ENCODE measurements at places on chromosomes 7 and 10. TPM values are rescaled to one million over a fixed set of nuclear protein-coding genes. Genes with fewer than 3 reads are reported as not detected.

Gene MMP21
- total RNA-seq: not detected

Gene DRGX
- not detected for total RNA-seq

Gene WNT8B
- not detected for total RNA-seq

DNA sequence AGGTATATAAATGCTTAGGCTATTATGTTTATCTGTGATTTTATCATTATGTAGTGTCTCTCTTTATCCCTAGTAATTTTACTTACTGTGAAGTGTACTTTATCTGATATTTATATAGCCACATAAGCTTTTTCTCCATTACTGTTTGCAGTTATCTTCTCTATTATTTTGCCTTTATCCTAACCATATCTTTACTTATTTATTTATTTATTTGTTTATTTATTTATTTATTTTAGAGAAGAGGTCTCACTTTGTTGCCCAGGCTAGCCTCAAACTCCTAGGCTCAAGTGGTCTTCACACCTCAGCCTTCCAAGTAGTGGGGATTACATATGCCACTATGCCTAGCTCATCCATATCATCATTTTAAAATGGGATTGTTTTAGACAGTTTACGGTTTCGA is 331.8 kb downstream of the C7orf25 start:
- DNase-seq: no peak

Gene ZNF425
- 1.3 TPM for total RNA-seq

Gene VENTX
- total RNA-seq: not detected

- DNase-seq: no peak
Measured at GRCh38 chr7:100166970-100167911, 1.2 kb downstream of the GAL3ST4 start.

Gene CCDC3
- total RNA-seq: 0.29 TPM

- no peak for DNase-seq
Measured at GRCh38 chr10:99528494-99529441, 4.0 kb upstream of the NKX2-3 start.

Gene SORBS1
- 2.1 TPM for total RNA-seq

DNA sequence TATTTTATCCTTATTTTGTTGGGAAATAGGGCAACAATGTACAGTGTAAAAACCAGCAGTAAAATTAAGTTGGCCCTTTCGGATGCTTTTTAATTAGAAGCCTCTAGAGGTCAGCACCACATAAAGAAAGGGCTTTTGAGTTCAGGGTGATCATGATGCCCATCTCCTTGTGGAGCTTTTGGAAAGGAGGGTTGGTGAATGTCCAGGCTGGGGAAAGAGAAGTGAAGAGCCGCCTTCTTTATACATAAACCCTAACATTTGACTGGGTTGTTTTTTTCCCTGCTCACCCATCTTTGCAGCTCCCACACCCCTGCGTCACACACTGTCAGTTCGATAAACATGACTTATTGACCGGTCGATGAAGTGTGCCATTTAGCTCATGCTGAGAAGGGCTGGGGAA is 29.8 kb downstream of the MTURN start:
- peak; percentile 79 for DNase-seq

Gene TMEM213
- total RNA-seq: not detected

Gene LOXL4
- under 0.01 TPM for total RNA-seq

Gene DENND2A
- total RNA-seq: 26.9 TPM

- DNase-seq: peak; percentile 23
Measured at GRCh38 chr10:70115948-70116682, 16.5 kb downstream of the AIFM2 start.

- DNase-seq: no peak
Measured at GRCh38 chr7:30201161-30201666, 66.4 kb downstream of the MTURN start.

GRCh38 chr10:12556039-12556438 is 206.7 kb downstream of the CAMK1D start:
- no peak for DNase-seq

DNA sequence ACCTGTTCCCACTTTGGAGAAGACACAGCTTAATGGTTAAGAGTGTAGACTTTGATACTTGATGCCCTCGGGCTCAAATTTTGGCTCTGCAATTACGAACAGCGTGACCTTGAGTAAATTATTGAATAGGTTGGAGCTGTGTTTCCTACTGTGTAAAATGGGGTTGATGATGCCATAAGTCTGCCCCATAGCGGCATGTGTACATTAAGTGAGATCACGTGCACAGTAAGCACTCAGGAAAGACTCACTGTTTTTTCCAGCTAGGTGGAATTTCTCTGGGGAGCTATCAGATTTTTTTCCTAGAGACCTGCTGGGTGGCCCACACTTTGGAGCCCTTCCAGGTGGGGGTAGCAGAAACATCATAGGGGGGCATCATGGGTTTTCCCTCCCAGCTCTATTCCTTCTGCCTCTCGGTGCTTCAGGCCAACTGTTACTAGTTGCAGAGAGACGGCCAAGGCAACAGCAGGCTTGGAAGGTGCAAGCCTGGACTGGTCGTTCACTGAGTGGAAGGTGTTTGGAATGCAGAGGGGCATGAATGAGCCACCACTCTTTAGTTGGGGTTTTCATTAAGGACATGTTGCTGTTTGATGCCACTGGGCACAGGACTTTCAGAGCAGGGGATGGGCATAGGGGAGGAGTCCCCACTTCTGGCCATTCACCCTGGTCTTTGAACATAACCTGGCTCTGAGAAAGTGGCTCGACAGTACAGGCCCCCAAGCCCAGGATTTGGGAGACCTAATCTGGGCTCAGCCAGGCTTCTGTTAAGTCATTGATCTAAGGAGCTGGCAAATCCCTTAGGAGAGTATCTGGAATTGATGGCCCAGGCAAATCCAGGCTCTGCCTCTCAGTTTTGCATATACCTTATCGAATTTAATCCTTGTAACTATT is 64.0 kb downstream of the SYPL1 start:
- no peak for DNase-seq

DNA sequence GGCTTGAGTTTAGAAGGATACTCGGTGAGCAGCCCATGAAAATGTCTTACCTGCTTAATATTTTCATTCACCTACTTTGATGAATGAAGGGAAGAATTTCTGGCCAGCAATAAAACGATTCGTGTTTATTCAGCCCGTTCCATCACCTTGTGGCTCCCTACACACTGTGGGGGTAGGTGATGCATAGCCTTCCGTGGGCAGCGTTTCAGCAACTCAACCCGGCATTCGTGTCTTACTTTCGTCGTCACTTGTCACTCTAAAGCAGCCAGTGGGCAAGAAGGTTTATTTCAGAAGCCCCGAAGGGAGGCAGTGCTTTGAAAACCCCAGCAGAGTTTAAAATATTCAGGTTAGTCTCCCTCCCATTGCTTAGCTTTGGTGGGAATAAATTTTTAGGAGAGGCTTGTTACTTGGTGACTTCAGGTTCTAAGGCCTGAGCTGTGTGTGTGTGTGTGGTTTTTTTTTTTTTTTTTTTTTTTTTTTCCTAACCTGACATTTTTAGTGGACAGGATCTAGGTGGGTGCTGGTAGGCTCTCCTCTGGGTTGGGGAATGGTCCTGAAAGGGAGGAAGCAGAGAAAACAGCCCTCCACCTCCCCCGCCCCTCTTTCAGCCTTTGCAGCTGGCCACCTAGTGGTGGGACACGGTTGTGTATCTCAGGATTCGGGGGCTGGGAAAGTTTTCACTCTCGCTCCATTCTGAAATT is 1.8 kb downstream of the GRK5 start:
- DNase-seq: peak; percentile 36

GRCh38 chr10:43851030-43851429 is 202.3 kb upstream of the ZNF32 start:
- DNase-seq: no peak

Measured in RPMI7951 (cell line).